Body of pancreas (tissue), 4 donors: ENCODE measurements at places on chromosomes 7 and 10. TPM values are rescaled to one million over a fixed set of nuclear protein-coding genes. Genes with fewer than 3 reads are reported as not detected.

DNA sequence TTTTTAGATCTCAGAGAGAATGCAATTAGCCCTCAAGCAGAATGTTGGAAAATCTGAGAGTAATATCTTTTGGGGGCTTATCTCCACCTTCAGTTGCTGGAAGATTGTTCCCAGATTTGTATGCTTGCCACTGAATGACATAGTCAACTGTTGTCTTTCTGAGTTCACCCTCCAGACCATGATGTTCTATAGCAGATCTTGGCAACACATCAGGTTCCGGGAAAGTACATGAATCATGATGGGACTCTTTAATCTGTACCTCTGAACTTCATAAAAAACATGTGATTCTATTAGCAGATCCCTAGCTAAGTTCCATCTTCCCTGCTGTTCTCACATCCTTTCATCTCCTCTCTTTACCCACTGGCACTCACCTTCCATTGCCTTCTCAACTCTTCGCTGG is 68.9 kb downstream of the PLCE1 start:
- DNase-seq = no peak

DNA sequence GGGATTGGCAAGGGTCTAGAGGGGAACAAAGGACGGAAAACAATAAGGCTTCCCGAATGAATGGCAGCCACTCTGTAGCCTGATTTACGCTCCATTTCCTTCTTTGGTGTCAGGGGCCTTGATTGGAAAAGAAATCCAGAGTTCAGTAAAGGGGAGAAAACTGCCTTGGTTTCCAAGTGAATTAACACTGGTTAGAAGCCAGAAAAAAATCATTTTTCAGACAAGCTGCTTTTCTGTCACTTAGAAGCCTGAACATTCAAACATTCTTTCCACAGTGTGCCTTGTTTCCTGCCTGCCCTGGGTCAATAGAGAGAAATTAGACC is 283 bp upstream of the TRDMT1 start:
- no peak for DNase-seq

DNA sequence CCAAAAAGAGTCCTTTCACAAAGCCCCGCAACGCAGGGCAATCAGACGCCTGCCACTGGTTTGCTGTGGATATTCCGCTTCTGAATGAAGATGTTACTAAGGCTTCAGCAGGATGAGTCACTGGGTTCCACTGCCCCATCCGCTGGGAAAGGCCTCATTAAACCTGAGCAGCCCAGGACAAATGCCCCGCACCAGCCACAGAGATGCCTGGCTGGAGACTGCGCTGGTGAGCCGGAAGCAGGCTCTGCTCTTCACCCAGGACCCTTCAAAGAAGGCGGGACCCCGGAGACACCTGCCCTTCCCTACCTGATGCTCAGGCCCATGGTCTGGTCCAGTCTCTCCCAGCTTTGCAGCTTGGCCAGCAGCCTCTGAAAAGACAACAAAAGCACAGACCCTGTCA is 19.8 kb downstream of the MAD1L1 start:
- no peak for DNase-seq

DNA sequence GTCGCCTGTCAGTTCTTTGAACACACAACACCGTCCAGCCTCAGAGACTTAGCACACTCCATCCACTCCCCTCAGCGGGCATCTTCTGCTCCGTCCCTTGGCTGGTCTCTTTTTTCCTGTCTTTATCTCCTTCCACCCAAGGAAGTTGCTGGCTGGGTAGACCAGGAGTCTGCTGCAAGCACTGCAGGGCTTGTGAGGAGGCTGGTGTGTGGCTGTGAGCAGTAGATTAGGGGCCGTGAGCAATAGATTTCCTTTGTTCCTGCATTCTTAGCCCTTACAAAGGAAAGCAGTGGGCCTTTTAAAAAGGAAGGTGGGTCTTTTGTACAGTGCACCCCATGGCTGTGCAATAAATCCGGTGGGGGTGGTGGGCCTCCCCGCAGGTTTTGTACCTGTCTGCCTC is 100.3 kb upstream of the BTBD16 start:
- no peak for DNase-seq

GRCh38 chr7:158266426-158266816 is 321.2 kb downstream of the PTPRN2 start:
- DNase-seq = no peak

DNA sequence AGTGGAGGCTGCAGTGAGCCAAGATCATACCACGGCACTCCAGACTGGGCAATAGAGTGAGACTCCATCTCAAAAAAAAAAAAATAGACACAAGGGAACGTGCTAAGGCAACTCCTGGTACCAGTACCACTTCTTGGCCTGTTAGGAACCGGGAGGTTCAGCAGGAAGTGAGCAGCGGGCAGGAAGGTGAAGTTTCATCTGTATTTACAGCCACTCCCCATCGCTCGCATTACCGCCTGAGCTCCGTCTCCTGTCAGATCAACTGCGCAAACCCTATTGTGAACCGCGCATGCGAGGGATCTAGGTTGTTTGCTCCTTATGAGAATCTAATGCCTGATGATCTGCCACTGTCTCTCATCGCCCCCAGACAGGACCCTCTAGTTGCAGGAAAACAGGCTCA is 69.9 kb upstream of the FOXK1 start:
- DNase-seq = no peak

DNA sequence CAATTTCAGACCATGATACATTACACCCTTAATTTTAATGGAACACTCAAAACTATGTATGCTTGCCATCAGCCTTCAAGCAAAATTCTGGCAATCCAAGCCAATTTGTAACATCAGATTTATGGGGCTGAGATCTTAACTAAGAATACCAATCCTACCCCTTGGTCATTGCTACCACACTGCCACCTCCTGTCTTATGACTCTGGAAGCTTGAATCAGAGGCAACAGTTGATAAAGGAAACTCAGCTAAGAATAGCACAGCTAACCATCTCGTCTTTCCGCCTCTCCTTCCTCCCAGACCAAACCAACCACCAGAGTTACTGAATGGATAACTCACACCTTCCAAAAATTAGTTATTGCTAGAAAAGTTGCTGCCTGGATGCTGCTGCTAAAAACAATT is 7.4 kb downstream of the IGF2BP3 start:
- peak; percentile 18 for DNase-seq

Gene TRIM50
- total RNA-seq = 22.3 TPM

Gene PLXNA4
- total RNA-seq = 2.1 TPM

Gene PIK3CG
- total RNA-seq = 0.66 TPM

Gene AEBP1
- 39.2 TPM for total RNA-seq
